Stimulated activated CD4-positive, alpha-beta T cell treated with anti-CD3 and anti-CD28 coated beads, TNF-alpha, amount 100 ng/mL, for 24 hours (primary cell): ENCODE measurements at places on chromosomes 2 and 18.

GRCh38 chr2:85717308-85718008 is 23.3 kb downstream of the GNLY start:
- no peak for DNase-seq

DNA sequence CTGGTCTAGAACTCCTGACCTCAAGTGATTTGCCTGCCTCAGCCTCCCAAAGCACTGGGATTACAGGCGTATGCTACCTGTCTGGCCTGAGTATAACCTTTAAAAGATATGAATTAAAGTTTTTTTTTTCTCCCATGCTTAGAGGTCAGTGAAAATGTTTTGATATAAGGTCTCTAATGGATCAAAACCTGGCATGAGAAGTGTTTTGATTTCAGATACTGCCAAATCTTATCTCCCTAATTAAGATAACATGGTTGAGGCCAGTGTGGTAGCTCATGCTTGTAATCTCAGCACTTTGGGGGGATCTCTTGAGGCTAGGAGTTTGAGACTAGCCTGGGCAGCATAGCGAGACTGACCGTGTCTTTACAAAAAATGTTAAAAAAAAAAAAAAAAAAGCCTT is 41.2 kb downstream of the SNRPD1 start:
- DNase-seq = no peak

- DNase-seq = no peak
Measured at GRCh38 chr2:177449159-177449558, 56.6 kb downstream of the AGPS start.

GRCh38 chr18:48806551-48807261 is 144.1 kb downstream of the SMAD7 start:
- DNase-seq = peak; percentile 5

GRCh38 chr2:71603311-71603811 is 150.0 kb downstream of the DYSF start:
- DNase-seq = no peak

DNA sequence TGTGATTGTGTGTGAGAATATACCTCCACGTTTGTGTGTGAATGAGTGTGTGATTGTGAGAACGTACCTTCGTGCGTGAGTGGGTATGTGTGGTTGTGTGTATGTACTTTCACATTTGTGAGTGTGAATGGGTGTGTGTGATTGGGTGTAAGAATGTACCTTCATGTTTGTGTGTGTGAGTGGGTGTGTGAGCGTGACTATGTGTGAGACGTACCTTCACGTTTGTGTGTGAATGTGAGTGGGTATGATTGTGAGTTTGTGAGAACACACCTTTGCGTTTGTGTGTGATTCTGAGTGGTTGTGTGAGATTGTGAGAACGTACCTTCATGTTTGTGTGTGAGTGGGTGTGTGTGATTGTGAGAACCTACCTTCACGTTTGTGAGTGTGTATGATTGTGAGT is 5.8 kb upstream of the ADCY3 start:
- no peak for DNase-seq

GRCh38 chr2:230797515-230798495 is 66.9 kb upstream of the ITM2C start:
- DNase-seq = no peak

GRCh38 chr2:187138265-187138664 is 289.3 kb upstream of the ZSWIM2 start:
- DNase-seq = no peak

- no peak for DNase-seq
Measured at GRCh38 chr2:44097322-44097907, 71.3 kb upstream of the PPM1B start.

DNA sequence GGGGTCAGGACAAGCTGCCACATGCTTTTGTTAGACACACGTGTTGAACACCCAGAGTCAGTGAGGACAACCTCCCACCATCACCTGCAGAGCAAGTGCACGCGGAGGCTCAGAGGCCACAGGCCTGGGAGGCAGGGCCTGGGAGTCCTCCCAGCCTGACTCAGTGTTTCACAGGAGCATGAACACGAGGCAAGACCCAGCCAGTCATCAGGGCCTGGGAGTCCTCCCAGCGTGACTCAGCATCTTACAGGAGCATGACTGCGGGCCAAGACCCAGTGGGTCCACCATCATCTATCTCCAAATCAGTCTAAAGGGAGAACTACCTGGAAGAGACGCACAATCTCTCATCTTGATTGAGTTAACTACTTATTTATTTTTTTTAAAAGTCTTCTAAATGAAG is 112.6 kb upstream of the PXDN start:
- DNase-seq = no peak

DNA sequence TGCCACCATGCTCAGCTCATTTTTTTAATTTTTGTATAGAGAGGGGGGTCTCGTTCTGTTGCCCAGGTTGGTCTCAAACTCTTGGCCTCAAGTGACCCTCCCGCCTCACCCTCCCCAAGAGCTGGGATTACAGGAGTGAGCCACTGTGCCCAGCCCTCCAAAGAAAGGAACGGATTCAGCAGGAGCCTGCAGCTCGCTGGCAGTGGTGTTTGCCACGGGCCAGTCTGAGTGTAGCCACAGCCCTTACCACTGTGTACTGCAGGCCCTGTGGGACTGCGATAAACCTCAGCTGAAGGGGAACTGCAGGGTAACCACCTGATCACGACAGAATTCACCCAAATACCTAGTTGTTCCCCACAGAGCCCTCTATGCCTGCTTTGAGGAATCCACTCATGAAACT is 6.8 kb downstream of the COPS9 start:
- no peak for DNase-seq

- no peak for DNase-seq
Measured at GRCh38 chr2:176105078-176105729, 1.9 kb upstream of the HOXD11 start.

DNA sequence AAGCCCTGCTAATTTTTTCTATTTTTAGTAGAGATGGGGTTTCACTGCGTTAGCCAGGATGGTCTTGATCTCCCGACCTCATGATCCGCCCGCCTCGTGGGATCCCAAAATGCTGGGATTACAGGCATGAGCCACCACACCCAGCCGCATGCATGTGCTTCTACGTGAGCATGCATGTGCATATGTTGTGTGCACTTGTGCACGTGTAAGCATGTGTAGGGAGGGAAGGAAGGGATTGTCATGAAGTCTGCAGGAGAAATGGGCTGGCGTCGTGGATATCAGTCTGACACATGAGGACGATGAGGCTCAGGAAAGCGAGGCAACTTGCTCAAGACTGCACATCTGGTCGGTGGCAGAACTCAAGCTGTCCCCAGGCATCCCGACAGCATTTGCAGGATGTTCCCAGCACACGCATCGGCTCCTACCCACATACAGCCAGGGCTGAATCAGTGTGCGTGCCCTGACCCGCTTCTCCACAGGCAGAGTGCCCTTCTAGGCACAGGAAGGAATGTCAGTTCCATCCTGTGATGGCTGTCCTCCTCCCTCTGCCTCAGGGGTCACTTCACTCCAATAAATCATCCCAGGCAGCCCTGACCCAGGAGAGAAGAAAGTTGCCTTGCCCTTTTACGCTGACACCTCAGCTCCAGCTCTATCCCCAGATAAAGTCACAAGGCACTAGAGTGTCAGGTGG is 49.9 kb upstream of the SLC14A2 start:
- DNase-seq = no peak

GRCh38 chr2:121049131-121049530 is 235.9 kb downstream of the TFCP2L1 start:
- no peak for DNase-seq

- no peak for DNase-seq
Measured at GRCh38 chr2:46724107-46724506, 191.5 kb downstream of the MCFD2 start.

DNA sequence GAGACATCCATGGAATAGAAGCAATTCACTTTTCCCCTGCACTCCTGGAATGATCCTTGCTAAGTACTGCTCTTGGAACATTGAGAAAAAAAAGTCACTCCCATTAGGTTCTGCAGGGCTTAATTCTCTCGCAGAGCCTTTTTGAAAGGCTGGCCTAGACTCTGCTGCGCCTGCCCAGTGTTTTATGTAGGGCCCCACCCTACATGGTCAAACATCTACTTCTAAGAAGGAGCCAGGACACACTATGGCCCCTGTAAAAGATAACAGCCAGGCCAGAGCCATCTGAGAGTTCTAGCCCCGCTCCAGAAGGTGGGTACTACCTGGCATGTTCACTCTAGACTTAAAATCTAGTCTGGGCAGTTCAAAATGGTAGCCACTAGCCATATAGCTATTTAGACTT is 30.6 kb upstream of the NPAS2 start:
- DNase-seq = no peak

- DNase-seq = no peak
Measured at GRCh38 chr18:68564961-68565360, 149.9 kb downstream of the TMX3 start.

GRCh38 chr2:58992062-58992706 is 751.1 kb upstream of the FANCL start:
- no peak for DNase-seq
